NT2/D1 (cell line): ENCODE measurements at places on chromosomes 3 and 15.

GRCh38 chr15:43792761-43793476 lies 799 bp downstream of the SERF2 start:
- no peak for DNase-seq

GRCh38 chr3:150691414-150692040 lies 12.2 kb downstream of the ERICH6 start:
- DNase-seq, result no peak

- no peak for DNase-seq
These were observed 13.3 kb upstream of the SUSD5 start for GRCh38 chr3:33231756-33232465.

- DNase-seq, result no peak
These were observed 31.5 kb upstream of the PRSS50 start for GRCh38 chr3:46749129-46749528.

- no peak for DNase-seq
These were observed 33.2 kb downstream of the OXNAD1 start for GRCh38 chr3:16297997-16298885.

DNA sequence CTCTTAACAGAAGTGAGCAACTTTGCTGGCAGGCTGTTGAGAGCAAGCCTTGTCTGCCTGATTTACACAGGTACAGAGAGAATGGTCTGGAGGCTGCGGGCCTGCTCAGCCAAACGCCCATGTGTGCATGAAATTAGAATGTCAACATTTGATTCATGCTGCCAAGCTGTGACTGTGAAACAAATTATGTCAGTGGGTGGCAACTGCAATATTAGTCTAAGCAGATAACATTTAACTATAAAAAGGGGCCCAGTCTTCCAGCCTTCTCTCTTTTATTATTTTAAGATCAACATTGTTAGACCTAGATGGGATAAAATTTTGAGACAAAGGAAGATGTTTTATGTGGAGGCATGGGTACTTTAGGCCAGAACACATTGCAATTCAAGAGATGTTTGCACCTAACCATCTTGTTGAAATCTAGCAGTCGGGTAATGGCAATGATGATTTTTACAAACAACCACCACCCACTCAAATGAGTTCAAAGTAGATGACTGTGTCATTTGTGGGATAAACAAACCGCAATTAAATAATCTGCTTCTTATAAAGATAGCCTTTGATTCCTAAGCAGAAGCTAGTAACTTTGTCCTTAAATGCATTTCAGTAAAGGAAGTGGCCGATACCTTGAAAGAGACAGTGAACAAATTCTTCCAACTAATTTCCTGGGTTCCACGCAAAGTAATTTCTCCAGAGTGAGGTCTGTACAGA lies 70.2 kb downstream of the FOXB1 start:
- no peak for DNase-seq

- no peak for DNase-seq
These were observed 5.8 kb upstream of the BNC1 start for GRCh38 chr15:83290236-83290635.

DNA sequence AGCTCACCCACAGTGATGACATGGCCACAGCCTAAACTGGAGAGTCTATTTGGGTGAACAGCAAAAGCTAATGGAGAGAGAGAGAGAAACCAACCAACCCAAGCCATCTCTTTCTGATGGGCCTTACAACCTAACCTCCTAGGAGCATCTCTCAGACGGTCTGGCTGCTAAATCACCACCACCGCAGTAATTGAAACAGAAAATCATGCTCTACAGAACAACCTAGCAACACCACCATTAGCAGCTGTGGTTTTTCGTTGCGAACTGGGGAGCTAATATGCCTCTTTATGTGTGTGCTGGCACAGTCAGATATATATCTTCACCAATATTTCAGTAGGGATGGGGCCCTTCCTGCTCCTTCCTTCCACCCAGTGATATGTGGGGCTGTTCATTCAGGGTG lies 166.9 kb upstream of the PROK2 start:
- DNase-seq, result no peak

DNA sequence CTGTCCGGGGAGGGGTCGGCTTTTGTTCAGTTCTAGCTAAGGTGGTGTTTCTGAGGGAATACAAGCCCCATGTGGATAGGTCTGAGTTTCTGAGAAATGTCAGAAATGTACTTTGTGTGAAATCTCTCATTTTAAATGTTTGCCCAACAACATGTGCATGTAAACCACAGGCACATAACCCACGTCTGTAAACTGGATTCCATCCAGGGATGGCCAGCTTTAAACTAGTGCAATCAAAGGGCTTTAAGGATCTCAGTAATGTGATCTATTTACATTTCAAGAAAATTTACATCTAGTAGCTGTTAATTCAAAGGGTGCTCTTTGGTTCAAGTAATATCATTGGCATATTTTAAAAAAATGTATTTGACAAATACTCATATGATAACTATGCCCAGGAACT lies 52.0 kb downstream of the POLR2M start:
- DNase-seq, result no peak

DNA sequence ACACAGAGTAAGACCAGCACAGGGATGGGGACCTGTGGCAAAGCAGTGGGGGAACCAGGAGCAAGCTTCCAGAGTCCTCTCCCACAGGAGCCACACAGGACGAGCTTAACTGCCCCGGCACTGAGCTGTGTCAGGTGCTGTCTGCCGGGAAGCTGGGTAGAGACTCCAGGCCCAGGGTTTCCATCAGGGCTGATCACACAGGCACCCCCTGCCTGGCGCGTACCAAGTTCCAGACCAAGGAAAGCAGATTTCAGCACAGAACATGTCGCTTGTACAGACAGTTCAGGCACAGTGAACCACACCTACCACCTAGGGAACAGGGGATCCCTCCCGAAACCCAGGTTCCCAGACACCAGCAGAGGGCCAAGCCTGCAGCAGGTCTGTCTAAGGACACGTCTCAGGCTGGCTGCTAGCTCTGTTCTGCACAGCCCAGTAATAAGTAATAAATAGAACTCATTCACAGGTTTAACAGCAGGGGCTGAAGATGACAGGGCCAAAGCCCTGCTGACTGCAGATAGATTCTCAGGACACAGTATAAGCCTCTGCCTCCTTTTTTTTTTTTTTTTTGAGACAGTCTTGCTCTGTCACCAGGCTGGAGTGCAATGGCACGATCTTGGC lies 30.2 kb upstream of the OCA2 start:
- no peak for DNase-seq

DNA sequence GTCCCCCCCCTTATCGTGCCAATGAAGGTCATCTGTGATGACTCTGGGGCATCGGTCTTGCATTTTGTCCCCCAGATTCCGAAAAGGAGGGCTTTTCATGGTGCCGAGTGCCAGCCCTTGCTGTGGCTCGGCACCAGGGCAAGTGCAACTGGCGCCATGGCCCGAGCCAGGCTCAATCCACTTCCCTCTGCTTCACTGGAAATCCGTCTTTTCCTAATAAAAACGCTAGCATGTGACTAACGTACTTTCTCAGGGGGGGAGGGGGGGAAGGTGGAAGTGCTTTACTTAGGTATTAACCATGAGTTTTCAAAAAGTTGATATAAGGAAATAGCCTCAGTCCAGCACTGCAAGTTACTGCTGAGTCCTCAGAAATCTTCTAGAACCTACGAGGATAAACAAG lies 20.5 kb downstream of the TRPM1 start:
- DNase-seq, result no peak

DNA sequence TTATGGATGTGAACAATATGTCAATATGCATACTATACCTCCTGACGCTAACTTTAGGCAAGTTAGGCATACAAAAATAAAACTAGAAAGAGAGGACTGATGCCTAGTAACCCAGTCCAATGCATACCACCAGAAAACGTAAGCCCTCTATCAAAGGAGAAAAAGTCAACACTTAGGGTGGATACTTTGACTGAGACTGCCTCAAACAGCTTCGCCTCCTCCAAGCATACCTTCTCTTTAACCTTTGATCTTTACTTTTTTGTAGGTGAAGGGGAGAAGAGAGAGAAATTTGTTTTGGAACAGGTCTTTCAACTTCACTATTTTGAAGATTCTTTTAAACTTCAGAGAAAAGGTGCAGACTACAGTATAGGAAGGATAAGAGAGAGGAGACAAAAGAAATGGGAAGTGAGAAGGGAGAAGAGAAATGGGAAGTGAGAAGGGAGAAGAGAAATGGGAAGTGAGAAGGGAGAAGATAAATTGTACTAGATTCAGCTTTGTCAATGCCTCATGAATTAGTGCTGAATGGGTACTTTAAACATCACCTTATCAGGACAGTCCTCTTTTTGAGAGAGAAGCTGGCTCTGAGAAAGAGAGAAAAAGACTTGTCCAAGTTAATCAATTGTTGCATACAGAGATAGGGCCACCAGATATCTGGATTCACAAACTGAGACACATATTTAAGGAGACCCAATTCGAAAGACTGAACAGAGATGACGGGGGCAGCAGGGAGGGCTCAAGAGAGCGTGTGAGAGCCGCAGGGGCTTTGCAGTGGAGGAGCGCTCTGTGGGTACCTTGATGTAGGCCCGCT lies 1.0 kb downstream of the P3H2 start:
- no peak for DNase-seq

GRCh38 chr3:52052831-52053306 lies 3.5 kb downstream of the DUSP7 start:
- DNase-seq, result peak; percentile 61

DNA sequence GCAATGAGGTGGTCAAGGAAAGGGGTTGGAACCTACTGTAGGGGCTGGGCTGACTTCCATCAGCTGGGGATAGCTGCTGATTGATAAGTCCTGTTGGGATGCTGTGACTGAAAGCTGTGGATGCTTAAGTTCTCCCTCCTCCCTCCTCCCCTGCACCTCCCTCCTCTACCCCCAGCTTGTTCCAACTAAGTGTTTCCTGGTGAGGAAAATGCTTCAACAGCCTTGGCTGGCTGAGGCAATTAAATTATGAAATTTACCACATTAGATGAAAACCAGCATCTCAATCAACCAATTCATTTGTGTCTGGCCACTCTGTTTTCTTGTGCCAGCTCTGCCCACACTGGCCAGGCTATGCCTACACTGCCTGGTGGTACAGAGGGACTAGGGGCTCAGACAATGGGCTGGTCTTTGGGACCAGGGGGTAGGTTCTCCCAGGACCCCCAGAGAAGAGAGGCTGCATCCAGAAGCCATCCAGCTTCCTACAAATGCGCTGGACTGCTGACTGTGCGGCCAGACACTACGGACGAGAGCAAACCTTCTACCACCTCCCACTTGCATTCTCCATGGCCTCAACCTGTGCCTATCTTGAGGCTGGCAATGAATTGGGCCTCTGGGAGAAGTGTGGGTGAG lies 2.5 kb downstream of the KLHL25 start:
- DNase-seq, result no peak

- DNase-seq, result no peak
These were observed 19.1 kb downstream of the TSEN2 start for GRCh38 chr3:12503126-12503957.

- DNase-seq, result no peak
These were observed 33.8 kb downstream of the MSL2 start for GRCh38 chr3:136162322-136162721.

GRCh38 chr3:44995142-44995770 lies 19.2 kb downstream of the EXOSC7 start:
- no peak for DNase-seq

DNA sequence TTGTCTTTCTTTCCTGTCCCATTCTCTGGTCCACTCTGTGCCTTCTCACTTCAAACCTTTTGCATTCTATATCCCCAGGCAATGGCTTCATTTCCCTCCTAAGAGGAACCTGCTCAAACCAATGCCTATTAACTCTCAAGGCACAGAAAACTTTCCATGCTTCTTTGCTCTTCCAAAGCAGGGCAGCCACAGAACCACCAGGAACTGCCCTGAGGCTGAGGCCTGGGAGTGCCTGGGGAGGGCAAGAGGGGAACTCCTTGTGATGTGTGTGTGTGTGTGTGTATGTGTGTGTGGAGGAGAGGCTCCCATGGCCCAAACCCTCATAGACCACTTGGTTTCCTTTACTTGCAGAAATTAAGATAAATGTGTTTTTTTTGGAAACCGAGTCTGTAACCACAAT lies 14.1 kb upstream of the PGPEP1L start:
- DNase-seq, result no peak

GRCh38 chr3:35739181-35739809 lies 100.0 kb downstream of the ARPP21 start:
- DNase-seq, result no peak

DNA sequence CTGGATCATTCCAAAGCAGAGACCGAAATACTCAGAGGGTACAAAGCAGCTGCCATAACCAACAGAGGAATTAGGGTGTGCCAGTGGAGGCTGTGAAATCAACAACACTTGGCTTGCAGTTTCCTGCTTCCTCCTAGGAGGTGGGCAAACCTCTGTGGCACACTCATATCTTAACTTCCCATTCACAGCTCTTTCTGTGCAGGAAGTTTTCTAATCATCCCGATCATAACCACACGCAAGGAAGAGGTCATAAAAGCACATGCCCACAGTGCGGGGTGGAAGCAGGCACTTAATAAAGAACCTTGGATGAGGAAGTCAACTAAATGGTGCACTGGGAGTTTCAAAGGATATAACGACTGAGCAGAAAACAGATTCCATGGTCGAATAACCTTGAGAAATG lies 5.1 kb downstream of the SCAMP2 start:
- no peak for DNase-seq

- DNase-seq, result no peak
These were observed 195.1 kb upstream of the NR2F2 start for GRCh38 chr15:96135166-96136093.

- no peak for DNase-seq
These were observed 10.0 kb downstream of the PLXND1 start for GRCh38 chr3:129596194-129597086.
